ENCODE measurements at places on chromosomes 1 and 21.

GRCh38 chr1:36322041-36322785, 1.2 kb downstream of the EVA1B start:
- no peak for DNase-seq

DNA sequence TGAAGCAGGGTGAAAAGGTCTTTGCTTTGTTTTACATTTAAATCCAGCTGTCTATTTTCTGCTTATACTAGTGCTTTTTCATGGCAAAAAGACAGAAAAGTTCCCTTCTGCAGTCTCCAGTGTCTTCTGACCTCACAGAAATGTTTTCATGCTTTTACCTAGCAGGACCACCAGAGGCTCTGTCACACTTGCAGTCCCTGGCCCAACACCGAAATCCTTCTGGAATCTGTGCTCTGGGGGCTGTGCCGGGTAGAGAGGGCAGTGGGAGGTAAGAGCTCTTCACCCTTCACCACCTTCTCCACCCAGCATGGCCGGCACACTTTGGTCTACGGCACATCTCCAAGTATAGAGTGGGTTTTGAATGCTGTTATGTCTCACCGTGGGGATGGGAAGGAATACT, 20.8 kb downstream of the GNAT2 start:
- no peak for DNase-seq

- DNase-seq, result no peak
These were observed 810 bp upstream of the HLX start for GRCh38 chr1:220878191-220879075.

GRCh38 chr1:10033359-10033845, 644 bp downstream of the UBE4B start:
- DNase-seq, result peak; percentile 37

- no peak for DNase-seq
These were observed 64.0 kb upstream of the BCL10 start for GRCh38 chr1:85340427-85340826.

GRCh38 chr1:5977494-5978444, 14.5 kb downstream of the NPHP4 start:
- no peak for DNase-seq

DNA sequence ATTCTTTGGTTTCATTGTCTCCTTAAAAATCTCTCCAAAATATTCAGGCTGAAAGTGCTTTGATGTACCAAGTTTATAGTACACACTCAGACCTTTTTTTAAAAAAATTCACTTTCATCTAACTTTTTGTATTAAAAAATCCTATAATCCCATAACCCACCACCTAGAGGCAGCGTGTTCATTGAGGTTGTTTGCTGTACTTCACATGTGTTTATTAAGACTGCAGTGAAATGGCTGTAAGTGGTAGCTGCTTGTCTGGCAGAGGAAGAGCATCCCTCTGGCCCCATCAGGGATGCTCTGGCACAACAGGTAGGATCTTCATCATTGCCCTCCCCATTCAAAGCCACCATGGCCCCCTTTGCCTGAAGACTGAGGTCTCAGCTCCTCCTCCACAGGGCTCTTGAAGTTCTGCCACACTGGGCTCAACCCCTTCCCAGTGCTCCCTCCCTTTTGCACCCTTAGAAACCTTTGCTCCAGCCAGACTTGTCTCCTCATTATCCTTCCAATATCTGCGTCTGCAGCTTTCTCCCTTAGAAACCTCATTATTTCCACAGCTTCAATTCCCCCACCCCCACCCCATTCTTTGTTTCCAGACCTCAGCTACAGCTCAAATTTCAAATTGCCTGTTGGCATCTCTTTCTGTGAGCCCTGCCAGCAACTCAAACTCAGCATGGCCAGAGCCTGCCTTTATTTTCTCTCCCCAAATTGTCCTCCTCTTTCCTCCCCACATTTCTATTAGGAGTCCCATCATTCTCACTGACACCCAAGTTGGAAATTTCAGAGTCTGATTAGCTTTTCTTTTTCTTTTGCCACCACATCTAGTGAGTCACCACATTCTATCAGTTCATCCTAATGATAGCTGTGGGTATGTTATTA, 369.6 kb upstream of the USP24 start:
- peak; percentile 17 for DNase-seq

DNA sequence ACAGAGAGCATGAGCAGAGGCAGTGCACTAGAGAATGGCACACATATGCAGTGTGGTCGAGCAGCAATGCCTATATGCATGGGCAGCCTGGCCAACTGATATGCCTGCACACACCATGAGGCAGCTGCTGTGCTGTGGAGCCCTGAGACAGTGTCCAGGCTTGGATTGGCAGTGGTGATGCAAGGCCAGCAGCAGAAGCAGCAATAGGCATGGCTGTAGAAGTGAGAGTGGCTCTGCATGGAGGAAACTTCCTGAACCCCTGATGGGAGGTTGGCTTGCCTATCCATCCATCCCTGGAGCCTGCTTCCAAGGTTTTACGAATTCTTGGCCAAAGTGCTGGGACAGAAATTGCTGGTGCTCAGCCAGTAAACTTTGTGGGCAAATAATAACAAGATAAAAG, 89.7 kb downstream of the DIRAS3 start:
- DNase-seq, result no peak

- DNase-seq, result no peak
These were observed 32.7 kb downstream of the ASH1L start for GRCh38 chr1:155529929-155530328.

DNA sequence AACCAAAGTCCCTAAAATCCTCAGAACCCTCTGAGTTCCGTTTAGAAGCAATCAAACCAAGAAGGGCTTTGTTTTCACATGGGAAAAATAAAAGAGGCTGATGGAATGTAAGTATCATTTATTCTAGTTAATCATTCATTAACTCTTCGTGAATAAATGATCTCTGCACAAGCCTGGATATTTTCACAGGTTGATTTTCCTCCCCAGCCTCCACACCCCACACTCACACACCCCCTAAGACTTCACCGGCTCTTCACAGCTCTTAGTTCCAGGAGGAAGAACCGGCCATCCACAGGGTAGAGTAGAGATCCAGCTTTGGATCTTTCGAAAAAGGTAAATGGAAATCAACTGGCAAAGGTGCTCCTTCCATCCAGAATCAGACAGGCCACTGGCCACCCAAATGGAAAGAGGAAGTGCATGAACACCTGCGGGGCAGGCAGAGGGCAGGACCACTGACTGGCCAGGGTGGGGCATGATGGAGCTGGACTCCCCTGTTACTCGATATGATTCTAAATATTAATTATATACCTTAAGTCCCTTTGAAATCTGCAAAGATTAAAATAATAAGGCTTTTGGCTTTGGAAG, 10.0 kb downstream of the C1orf198 start:
- peak; percentile 65 for DNase-seq

- DNase-seq, result peak; percentile 7
These were observed 66.2 kb upstream of the RNPC3 start for GRCh38 chr1:103459346-103459745.

DNA sequence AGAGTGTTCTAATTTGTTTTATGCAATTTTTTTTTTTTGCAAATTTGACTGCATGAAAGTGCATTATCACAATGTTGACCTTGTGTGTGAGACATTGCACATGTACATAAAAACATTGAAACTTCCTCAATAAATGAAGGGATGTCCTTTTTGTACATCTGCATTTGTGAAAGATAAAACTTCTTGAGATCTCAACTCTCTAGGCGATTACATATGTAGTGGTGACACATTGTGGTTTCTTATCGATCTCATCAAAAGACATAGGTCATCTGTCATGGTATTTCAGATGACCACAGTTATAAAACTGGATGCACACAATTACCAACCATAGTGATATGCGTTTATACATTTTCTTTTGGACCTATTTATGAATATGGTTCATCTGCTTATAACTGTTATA, 35.6 kb upstream of the C21orf91 start:
- DNase-seq, result no peak

- DNase-seq, result no peak
These were observed 58.2 kb downstream of the FNBP1L start for GRCh38 chr1:93506126-93506525.

DNA sequence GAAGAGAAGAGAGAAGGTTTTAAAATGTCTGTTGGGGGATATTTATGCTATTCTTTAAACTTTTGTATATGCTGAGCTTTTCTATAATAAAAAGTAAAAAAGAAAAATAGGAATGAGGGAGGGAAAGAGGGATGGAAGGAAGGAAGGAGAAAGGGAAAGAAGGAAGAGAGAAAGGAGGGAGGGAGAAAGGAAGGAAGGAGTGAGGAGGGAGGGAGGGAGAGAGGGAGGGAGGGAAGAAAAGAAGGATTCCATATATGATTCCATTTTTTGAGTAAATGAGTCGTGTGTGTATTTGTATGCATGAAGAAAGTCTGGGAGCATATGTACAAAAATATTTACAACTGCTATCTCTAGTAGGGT, 120.9 kb upstream of the ZBTB40 start:
- no peak for DNase-seq

DNA sequence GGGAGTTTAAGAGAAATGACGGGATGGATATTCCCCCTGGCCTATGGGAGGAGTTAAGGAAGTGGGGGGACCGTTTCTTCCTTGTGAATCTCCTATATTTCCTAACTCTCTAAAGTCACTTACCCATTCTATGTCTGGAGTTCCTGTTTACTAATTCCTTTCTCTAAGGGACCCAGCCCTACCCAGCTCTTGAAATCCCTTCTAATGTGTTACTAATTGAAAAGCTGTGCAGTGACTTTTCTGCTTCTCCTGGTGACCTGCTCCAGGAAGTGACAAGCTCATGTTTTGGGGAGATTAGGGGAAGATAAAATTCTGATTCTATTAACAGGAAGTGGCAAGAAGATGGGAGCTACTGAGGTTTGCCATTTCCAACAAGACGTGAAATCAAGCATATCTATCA, 4.0 kb upstream of the SAMSN1 start:
- peak; percentile 49 for DNase-seq

DNA sequence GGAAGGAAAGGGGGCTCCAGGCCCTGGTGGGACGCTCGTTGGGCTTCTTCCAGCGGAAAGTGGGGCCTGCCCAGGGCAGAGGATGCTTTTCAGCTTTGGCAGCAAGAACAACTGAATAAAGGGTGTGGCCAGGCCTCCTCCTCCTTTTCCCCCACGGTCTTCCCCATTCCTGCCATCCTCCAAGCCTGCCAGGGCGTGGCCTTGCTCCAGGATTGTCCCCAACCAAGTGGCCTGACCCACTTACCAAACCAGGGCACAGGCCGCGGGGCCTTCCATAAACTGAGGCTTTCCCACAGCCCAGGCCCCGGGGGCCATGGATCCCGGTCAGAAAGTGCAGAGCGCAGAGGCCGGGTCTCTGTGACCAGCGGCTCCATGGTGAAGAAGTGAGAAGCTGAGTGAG, 33.6 kb downstream of the CASZ1 start:
- no peak for DNase-seq

GRCh38 chr1:73452522-73452921, 745.5 kb downstream of the LRRIQ3 start:
- DNase-seq, result no peak

DNA sequence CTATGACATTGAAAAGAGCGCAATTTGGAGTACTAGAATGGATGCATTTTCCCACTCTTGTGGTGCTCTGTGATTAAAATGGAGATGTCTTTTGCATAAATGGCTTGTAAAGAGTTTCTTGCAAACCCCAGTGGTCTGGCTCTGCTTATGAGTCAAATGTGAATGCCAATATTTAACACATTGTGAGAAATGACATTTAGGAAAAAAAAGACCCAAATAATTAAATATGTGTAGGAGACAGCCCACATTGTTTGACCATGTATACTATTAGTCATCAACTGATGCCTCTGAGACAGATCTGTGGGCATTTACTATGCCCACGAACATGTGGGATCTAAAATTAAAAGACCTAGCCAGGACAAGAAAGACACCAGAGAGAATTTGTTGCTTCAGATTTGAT, 22.2 kb upstream of the RUNX1 start:
- peak; percentile 15 for DNase-seq

DNA sequence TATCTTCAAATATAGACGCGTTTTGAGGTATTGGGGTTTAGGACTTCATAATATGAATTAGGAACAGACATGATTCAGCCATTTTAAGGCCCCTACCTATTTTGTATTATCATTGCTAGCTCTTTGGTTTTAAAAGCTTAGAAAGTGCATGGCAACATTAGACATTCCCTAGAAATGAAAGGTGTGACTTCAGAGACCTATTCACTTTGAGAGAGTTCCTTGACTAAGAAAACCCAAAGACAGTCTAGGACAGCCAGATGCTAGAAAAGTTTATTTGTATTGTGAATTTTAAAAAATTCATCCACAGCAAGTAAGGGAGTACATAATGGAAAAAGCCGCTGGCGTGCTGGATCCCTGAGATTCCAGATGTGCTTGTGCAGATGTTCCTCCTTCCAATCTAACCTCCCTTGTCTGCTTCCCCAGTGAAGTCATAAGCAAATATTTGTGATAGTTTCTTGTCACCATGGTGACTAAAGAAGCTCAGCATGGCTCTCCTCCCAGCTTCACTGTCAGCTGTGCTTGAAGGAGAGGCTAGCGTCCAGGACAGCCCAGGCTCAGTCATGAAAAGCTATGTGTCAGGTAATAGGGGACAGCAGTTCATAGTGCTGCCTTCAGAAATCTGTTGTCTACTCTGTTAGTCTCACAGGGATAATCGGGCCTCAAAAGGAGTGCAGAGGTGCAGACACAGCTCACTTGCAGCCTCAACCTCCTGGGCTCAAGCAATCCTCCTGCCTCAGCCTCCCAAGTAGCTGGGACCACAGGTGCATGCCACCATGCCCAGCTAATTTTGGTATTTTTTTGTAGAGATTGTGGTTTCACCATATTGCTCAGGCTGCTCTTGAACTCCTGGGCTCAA, 34.8 kb downstream of the KPNA6 start:
- DNase-seq, result peak; percentile 53

Measured in renal cortical epithelial cell (primary cell).